ENCODE measurements at places on chromosomes 5 and 9.

GRCh38 chr5:106648401-106648800 lies 1022.3 kb downstream of the EFNA5 start:
- DNase-seq, result no peak

DNA sequence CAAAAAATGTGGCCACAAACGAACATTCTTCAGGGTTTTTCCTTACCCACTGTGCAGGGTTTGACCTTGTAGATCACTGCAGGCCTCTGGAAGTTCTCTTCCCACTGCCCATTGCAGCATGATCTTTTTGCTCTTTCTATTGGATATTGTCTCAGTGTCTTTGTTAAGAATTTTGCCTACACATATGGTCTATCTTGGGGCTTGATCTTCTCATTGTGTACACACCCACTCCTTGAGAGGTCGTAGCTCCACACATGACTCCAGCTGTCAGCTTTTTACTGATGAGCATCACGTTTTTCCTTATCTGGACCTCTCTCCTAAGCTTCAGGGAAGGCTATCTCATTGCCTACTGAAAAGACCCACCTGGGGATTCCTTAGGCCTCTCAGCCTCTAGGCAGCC lies 3.0 kb upstream of the GLRX start:
- no peak for DNase-seq

DNA sequence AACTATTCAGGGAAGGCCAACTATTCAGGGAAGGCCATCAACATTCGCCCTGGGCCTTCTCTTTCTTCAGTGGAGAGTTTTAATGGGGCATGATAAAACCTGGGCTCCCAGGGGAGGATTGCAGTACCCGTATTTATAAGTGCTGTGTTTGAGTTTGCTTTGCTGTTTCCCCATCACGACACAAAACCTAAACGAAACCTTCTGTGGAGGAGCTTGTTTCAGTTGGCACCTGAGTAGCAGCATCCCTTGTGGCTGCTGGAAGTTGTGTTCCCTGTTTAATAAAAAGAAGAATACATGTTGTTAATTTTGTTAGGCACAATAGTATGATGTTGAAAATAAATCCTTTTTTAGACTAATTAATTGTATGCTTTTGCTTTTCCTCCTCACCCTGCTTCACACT lies 8.3 kb downstream of the WDR31 start:
- DNase-seq, result no peak

- no peak for DNase-seq
These were observed 5.0 kb downstream of the HAND1 start for GRCh38 chr5:154472871-154473580.

DNA sequence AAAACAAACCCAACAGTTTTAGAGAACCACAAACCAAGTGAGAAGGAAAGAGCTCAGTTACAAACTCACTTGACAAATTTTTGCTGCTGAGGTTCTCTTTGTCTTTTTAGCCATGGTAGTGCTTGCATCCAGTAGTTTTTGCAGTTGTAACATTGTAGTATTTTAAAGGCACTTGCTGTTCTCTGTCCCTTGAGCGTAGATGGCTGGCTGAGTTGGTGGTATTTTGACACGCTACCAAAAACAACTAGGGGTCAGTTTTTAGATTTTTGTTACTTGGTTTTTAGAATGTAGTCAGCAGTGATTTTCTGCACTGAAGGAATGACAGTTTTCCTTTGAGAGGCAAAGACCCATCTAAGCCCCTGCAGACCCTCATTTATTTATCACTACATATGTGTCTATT lies 58.0 kb downstream of the TLE4 start:
- no peak for DNase-seq

DNA sequence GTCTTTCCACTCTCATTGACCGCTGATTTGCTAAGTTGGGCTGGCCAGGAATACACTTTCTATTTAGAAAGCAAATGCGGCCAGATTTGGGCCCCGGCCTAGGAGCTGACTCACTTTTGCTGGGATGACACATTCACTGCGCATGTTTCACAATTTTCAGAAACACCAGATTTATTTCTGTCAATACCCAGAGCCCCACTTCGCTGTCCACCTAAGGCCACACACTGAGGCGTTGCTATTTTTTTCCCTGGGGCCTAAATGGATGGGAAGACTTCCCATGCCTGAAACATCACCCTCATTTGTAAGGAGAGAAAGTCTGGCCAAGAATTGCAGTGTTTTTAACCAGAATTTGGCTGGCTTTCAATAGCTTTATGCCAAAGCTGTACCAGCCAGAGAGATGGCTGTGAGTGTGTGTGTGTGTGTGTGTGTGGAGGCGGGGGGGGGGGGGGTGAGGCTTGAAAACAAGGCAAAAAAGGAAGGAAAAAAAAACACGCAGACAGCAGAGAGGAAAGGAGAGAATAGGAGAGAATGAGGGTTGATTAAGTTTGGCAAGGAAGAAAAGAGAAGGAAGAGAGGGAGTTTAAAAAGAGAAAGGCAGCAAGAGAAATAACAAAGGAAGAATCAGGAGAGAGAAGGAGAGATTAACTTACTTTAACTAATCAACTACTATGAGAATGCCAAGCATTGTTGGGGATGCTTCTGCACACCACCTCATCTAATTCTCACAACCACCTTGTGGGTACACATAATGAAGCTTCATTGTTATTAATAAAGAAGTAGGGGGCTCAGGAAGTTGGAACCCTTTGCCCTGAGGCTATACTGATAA lies 261.4 kb upstream of the KLF4 start:
- no peak for DNase-seq

GRCh38 chr5:133849116-133849515 lies 119.3 kb downstream of the C5orf15 start:
- no peak for DNase-seq

DNA sequence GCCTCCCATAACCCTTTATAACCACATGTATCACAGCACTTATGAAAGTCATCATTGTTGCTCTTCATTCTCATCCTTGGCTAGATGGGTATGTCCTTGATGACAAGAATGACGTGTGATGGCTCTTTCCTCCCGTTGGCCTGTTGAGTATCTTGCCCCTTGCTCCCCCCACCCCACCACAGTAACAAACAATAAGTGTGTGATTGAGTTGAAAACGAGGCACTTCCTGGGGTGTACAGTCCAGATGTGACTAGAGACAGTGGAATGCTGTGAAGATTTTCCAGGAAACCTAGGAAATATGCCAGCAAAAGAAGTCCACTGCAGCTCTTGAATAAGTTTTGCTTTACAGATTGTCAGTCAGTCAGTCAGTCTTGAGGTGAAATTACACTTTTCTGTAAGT lies 262.5 kb downstream of the ELAVL2 start:
- no peak for DNase-seq

Data from activated CD4-positive, alpha-beta T cell treated with anti-CD3 and anti-CD28 coated beads, Interleukin-2, amount 50 U/mL, for 4 hours (primary cell).